ENCODE measurements at places on chromosomes 11 and 22. TPM values are rescaled to one million over a fixed set of nuclear protein-coding genes. Genes with fewer than 3 reads are reported as not detected.
A peak's percentile ranks its signal among the peaks of the same experiment; 100 is the strongest.

- H3K27me3 ChIP-seq: 0 out of 2 replicates have a peak, but pooled peaks cover 4% of the 10 kb centered on the region
- DNase-seq: no peak
- peak overlapping the region; percentile 94 for H3K27ac ChIP-seq
- peaks cover 29% of the 10 kb centered on the region for H3K4me1 ChIP-seq
These were observed 11.8 kb upstream of the WDR74 start for GRCh38 chr11:62850911-62851806.

GRCh38 chr22:18059991-18060390 is 17.8 kb upstream of the PEX26 start:
- no peak overlapping the region for H3K27ac ChIP-seq
- no peak overlapping the region for H3K4me3 ChIP-seq
- H3K4me1 ChIP-seq: no peaks in the 10 kb centered on the region
- DNase-seq: no peak

DNA sequence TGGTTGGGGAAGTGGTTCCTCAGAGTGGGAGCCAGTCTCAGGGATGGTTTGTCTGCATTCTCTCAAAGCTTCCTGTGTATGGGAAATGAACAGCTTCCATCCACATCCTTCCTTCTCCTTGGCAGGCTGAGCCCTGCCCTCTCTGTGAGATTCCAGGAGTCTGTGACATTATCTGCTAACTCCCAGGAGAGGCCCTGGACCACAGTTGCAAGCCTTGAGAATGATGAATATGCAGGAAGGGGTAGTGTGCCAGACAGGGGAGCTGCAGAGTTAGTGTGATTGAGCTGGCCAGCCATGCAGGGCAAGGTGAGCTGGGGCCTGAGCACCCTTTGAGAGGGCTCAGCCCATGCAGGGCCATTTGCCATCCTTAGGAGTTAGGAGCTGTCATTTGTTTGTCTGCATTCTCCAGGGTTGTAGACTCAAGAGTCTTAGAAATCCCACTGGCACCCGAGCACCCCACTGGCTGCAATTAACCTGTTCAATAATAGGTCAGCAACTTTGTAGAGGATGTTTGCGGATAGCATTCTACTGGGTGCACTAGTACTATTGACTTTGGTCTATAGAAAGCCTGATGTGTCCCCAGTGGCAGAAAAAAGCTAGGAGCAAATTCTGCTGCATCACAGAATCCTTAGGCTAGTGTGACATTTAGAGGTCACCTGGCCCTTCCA is 299.0 kb upstream of the CADM1 start:
- H3K27me3 ChIP-seq: peaks cover 7% of the 10 kb centered on the region
- H3K36me3 ChIP-seq: peaks cover 4% of the 10 kb centered on the region
- no peak overlapping the region for H3K4me3 ChIP-seq
- no peaks in the 10 kb centered on the region for H3K4me1 ChIP-seq

- peak overlapping the region; percentile 97 for H3K27ac ChIP-seq
- H3K27me3 ChIP-seq: no peaks in the 10 kb centered on the region
- H3K4me1 ChIP-seq: peaks cover 18% of the 10 kb centered on the region
These were observed 39.0 kb downstream of the CTNND1 start for GRCh38 chr11:57800444-57801182.

GRCh38 chr22:50730013-50730891 is 7.8 kb upstream of the ACR start:
- H3K4me1 ChIP-seq: peaks cover 3% of the 10 kb centered on the region
- peak; percentile 16 for DNase-seq
- H3K27ac ChIP-seq: no peak overlapping the region
- H3K27me3 ChIP-seq: peaks cover 48% of the 10 kb centered on the region

GRCh38 chr11:124510279-124510678 is 33.2 kb downstream of the OR8B12 start:
- H3K4me3 ChIP-seq: no peak overlapping the region
- DNase-seq: no peak
- H3K36me3 ChIP-seq: peaks cover 13% of the 10 kb centered on the region
- no peaks in the 10 kb centered on the region for H3K4me1 ChIP-seq

GRCh38 chr22:27900153-27900552 is 18.9 kb downstream of the PITPNB start:
- H3K27ac ChIP-seq: no peak overlapping the region
- no peak overlapping the region for H3K4me3 ChIP-seq
- no peaks in the 10 kb centered on the region for H3K27me3 ChIP-seq

GRCh38 chr11:5807580-5807979 is 1.1 kb upstream of the OR52N2 start:
- H3K27me3 ChIP-seq: no peaks in the 10 kb centered on the region
- H3K36me3 ChIP-seq: peaks cover 13% of the 10 kb centered on the region
- peaks cover 30% of the 10 kb centered on the region for H3K4me1 ChIP-seq

DNA sequence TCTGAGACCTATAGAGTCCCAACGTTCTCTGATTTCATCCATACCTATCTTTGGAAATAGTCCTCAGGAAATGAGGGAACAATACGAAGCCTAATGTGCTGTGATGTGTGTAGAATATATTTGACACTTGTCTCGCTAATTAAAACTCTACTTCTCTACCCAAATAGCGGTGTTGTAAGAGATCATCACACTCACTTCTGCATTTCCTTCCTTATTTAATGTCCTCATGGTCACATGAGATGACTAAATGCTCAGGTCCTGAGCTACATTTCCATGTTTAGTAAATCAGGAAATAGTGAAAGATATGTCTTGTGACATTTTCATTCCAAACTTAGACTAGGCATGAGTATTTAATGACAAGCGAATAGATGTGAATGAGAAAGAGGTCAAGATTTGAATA is 112.3 kb downstream of the MAML2 start:
- no peak overlapping the region for H3K4me3 ChIP-seq
- no peaks in the 10 kb centered on the region for H3K36me3 ChIP-seq
- H3K27me3 ChIP-seq: no peaks in the 10 kb centered on the region
- no peak for DNase-seq
- H3K4me1 ChIP-seq: peaks cover 26% of the 10 kb centered on the region

DNA sequence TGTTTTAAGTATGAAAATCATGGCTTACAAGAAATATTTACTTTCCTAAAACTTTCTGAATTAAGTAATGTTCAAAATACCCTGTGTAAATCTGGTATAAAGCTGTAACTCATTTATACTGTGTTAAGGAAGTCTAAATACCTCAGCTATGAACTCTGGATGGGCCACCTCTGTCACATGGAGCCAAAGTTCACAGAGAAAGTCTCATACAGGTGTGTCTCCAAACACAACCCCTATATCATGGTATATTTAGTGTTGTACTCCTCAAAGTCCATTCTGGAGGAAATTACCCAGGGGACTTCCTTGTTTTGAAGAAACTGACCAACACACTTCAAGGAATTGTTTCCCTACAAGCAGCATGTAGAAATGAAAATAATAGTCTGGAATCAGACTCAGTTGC is 909.2 kb upstream of the TENM4 start:
- no peaks in the 10 kb centered on the region for H3K36me3 ChIP-seq
- H3K27me3 ChIP-seq: no peaks in the 10 kb centered on the region
- no peak overlapping the region for H3K27ac ChIP-seq
- H3K4me1 ChIP-seq: no peaks in the 10 kb centered on the region

GRCh38 chr11:123260511-123261211 is 65.6 kb upstream of the CLMP start:
- peaks cover 23% of the 10 kb centered on the region for H3K36me3 ChIP-seq
- peaks cover 37% of the 10 kb centered on the region for H3K27me3 ChIP-seq
- H3K27ac ChIP-seq: no peak overlapping the region
- H3K4me1 ChIP-seq: peaks cover 14% of the 10 kb centered on the region
- DNase-seq: no peak

- peaks cover 26% of the 10 kb centered on the region for H3K36me3 ChIP-seq
- peak; percentile 79 for DNase-seq
- H3K4me3 ChIP-seq: peak overlapping the region; percentile 100
- H3K4me1 ChIP-seq: peaks cover 31% of the 10 kb centered on the region
- no peaks in the 10 kb centered on the region for H3K27me3 ChIP-seq
- H3K27ac ChIP-seq: peak overlapping the region; percentile 97
These were observed 829 bp upstream of the ZBED5 start for GRCh38 chr11:10858439-10859325.

DNA sequence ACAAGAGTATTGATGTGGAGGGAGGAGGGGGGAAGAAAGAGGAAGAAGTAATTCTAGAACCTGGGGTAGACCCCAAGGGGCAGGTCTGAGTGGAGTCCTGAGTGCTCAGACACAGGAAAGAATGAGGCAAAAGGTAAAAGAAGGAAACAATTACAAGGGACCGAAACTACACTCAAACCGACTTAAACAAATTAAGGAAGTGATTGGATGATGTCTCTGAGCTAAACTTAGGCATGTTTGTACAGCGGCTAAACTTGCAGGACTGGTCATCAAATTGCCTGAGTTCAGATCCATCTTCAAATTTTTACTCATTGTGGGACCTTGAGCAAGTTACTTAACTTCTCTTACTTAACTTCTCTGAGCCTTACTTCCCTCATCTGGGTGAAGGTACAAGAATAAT is 86.3 kb upstream of the LRRC55 start:
- no peaks in the 10 kb centered on the region for H3K27me3 ChIP-seq
- H3K36me3 ChIP-seq: no peaks in the 10 kb centered on the region
- H3K27ac ChIP-seq: no peak overlapping the region
- DNase-seq: no peak
- H3K4me3 ChIP-seq: no peak overlapping the region
- no peaks in the 10 kb centered on the region for H3K4me1 ChIP-seq

- DNase-seq: no peak
- no peaks in the 10 kb centered on the region for H3K4me1 ChIP-seq
- H3K4me3 ChIP-seq: no peak overlapping the region
These were observed 79.3 kb downstream of the LIF start for GRCh38 chr22:30167296-30167695.

DNA sequence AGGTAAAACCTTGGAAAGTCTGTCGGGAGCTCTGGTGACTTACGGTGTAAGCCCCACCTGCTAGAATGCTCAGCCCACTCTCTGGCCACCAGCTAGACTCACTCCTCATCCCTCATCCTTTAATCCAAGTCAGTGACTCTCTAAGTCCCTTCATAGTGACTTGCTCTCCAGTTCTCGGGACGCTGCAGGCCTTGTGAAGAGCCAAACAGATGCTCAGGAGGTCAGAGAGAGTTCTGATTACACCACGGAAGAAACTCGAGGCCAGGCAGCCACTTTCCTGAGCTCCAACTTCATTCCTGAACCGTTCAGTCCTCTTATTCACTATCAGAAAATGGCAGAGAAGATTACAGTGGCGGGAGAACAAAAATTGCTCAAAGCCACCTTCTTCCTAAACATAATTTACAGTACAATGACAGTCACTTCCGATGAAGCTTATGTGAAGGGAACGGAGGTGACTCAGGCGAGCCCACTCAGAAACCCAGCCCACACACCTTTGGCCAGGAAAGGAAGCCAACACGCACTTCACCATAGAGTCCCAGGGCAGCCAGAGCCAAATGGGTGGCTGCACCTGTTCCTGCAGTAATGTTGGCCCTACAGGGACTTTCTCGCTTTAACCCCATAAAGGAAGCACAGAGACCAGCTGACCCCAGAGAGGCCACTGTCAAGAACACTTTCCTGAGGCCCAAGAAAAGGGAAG is 100.4 kb downstream of the GALNT18 start:
- H3K36me3 ChIP-seq: no peaks in the 10 kb centered on the region
- no peaks in the 10 kb centered on the region for H3K27me3 ChIP-seq
- peaks cover 3% of the 10 kb centered on the region for H3K4me1 ChIP-seq
- 0 out of 2 replicates have a peak overlapping the region, but pooled peaks have one; percentile 13 for H3K27ac ChIP-seq

DNA sequence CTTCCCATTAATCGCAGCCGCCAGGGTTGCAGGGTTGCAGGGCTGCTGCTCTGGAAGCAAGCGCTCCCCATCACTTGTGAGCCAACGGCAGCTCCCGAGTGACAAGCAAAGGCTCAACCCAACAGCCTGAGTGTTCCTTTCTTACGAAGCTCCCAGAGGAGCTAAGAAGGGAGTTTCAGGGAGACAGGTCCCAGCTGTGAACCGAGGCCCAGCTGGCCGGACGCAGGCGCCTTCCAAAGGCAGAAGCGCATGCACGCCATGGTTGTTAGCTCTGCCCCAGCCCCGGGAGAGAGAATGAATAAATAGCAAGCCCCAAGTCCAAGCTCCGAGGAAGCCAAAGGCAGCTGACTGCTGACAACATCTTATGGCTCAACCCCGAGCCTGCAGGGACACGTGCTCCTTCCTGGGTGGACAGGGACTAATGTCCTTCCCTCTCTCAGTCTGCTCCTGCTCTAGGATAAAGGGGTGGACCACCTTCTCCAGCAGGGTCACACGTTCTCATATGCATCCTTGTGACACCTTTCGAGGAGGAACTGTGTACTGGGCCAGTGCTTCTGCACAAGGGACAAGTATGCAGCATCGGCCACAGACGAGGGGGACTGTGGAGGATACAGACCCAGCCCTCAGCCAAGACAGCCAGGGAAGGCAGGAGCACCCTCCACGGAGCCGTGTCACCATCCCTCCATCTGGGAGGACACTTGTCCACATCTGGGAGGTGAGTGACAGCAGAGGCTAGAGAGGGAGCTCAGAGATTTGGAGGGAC is 29.9 kb downstream of the SHANK2 start:
- peaks cover 40% of the 10 kb centered on the region for H3K36me3 ChIP-seq
- peak; percentile 9 for DNase-seq
- no peak overlapping the region for H3K4me3 ChIP-seq
- no peaks in the 10 kb centered on the region for H3K27me3 ChIP-seq

GRCh38 chr11:68523743-68524142 is 63.2 kb downstream of the PPP6R3 start:
- H3K27ac ChIP-seq: peak overlapping the region; percentile 38
- H3K36me3 ChIP-seq: peaks cover 68% of the 10 kb centered on the region
- H3K4me3 ChIP-seq: no peak overlapping the region
- no peak for DNase-seq
- H3K4me1 ChIP-seq: peaks cover 37% of the 10 kb centered on the region

DNA sequence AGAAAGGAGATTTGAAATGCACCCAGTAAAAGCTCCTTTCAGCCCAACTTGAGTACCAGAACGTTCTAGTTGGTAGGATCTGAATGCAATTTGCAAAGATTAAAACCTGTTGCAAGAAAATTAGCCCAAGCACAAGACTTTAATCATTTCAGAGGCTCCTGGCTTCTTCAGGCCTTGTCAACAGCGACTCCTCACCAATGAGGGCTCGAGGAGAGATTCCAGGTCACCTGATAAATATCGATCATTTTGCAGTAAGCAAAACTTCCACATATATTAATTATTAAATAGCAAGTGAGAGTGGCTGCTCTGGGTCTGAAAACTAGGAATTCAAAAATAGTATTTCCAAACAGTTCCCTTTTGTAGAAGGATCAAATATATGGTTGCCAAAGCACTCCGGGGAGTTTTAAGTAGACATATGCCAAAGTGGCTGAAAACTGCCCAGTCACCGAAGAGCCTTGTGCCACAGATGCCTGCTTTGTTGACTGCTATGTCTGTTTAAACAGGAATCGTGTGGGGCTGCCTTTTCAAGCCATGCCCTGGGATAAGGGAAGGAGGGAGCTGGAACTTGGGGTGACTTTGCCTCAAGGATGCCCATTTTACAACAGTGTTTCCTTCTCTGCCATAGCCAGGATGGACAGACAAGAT is 64.0 kb downstream of the CSNK2A3 start:
- no peaks in the 10 kb centered on the region for H3K4me1 ChIP-seq
- no peak overlapping the region for H3K4me3 ChIP-seq

RIMBP3C gene
- total RNA-seq: not detected

MAPK12 gene
- total RNA-seq: 26.9 TPM

ANKK1 gene
- 0.15 TPM for total RNA-seq

BARX2 gene
- total RNA-seq: not detected

TUG1 gene
- total RNA-seq: 105 TPM

SYT7 gene
- total RNA-seq: 18.2 TPM

HTR3B gene
- not detected for total RNA-seq

PTPN5 gene
- total RNA-seq: 6.7 TPM

C11orf21 gene
- not detected for total RNA-seq
